ENCODE measurements at places on chromosomes 6 and 20. TPM values are rescaled to one million over a fixed set of nuclear protein-coding genes. Genes with fewer than 3 reads are reported as not detected.

The NOX3 gene
- not detected for total RNA-seq

The KHDC1 gene
- total RNA-seq, result 3.8 TPM

The SIGLEC1 gene
- not detected for total RNA-seq

The HTR1E gene
- not detected for total RNA-seq

The UNC5CL gene
- total RNA-seq, result 0.20 TPM

The TMEM244 gene
- not detected for total RNA-seq

The PSMB8 gene
- total RNA-seq, result 19.6 TPM

The PCIF1 gene
- total RNA-seq, result 37.0 TPM

The MEP1A gene
- total RNA-seq, result not detected

The KCNK5 gene
- 1.1 TPM for total RNA-seq

The VAPB gene
- 58.1 TPM for total RNA-seq

The POU5F1 gene
- 3.2 TPM for total RNA-seq

The VSX1 gene
- total RNA-seq, result 0.56 TPM

The RUNX2 gene
- total RNA-seq, result 0.81 TPM

The VTA1 gene
- 45.6 TPM for total RNA-seq

The ISM1 gene
- 0.42 TPM for total RNA-seq

The ARHGAP40 gene
- total RNA-seq, result not detected

The TSPYL1 gene
- total RNA-seq, result 34.7 TPM

The CNKSR3 gene
- total RNA-seq, result 5.9 TPM

The ULBP3 gene
- 4.0 TPM for total RNA-seq

The PCSK2 gene
- not detected for total RNA-seq

The ARID1B gene
- 14.6 TPM for total RNA-seq

The TREM2 gene
- total RNA-seq, result not detected

The GSTA2 gene
- not detected for total RNA-seq

The RCAN2 gene
- not detected for total RNA-seq

The CCDC170 gene
- 0.10 TPM for total RNA-seq

The HMGCLL1 gene
- 0.16 TPM for total RNA-seq

The PTGIS gene
- not detected for total RNA-seq

The TSPYL4 gene
- total RNA-seq, result 3.0 TPM

The HDGFL1 gene
- not detected for total RNA-seq

The DUSP22 gene
- total RNA-seq, result 13.4 TPM

The PPIL6 gene
- 2.4 TPM for total RNA-seq

The CYP24A1 gene
- 292 TPM for total RNA-seq

The MUC22 gene
- 0.05 TPM for total RNA-seq

The DBNDD2 gene
- total RNA-seq, result 24.9 TPM

The ATAT1 gene
- total RNA-seq, result 5.1 TPM

The LRRC73 gene
- total RNA-seq, result 1.2 TPM

The SEC23B gene
- 67.4 TPM for total RNA-seq

The PTK7 gene
- 4.7 TPM for total RNA-seq

The BAK1 gene
- total RNA-seq, result 38.1 TPM

The TMEM74B gene
- total RNA-seq, result 2.6 TPM

The SLC17A3 gene
- total RNA-seq, result 1.4 TPM

The ERVFRD-1 gene
- not detected for total RNA-seq

The EPPIN gene
- not detected for total RNA-seq

The DYNLT2 gene
- total RNA-seq, result 0.49 TPM

The RHAG gene
- total RNA-seq, result 0.07 TPM

The SLC17A2 gene
- not detected for total RNA-seq

The KHDC1L gene
- not detected for total RNA-seq

The ADAT2 gene
- 3.9 TPM for total RNA-seq

The UBE2C gene
- total RNA-seq, result 241 TPM

The TMEM217 gene
- 0.99 TPM for total RNA-seq

The CNR1 gene
- total RNA-seq, result 0.33 TPM

The ENPP5 gene
- total RNA-seq, result not detected

The PSMB9 gene
- total RNA-seq, result 17.9 TPM

The RREB1 gene
- 7.4 TPM for total RNA-seq

The CLPSL2 gene
- total RNA-seq, result not detected

The CPNE5 gene
- total RNA-seq, result 0.11 TPM

All from A549 treated with CpdA at 1 μM for 4 hours (cell line).